ENCODE measurements at places on chromosomes 2 and 18. TPM values are rescaled to one million over a fixed set of nuclear protein-coding genes. Genes with fewer than 3 reads are reported as not detected.

- DNase-seq: no peak
- H3K36me3 ChIP-seq: no peaks in the 10 kb centered on the region
- no peak overlapping the region for H3K4me3 ChIP-seq
These were observed 176.8 kb upstream of the TRIB2 start for GRCh38 chr2:12539776-12540562.

Gene LCT
- total RNA-seq: 0.13 TPM

Gene MC5R
- total RNA-seq: 0.56 TPM

- H3K27me3 ChIP-seq: peaks cover 9% of the 10 kb centered on the region
- H3K27ac ChIP-seq: no peak overlapping the region
- H3K4me1 ChIP-seq: no peaks in the 10 kb centered on the region
- no peak overlapping the region for H3K4me3 ChIP-seq
- no peak for DNase-seq
These were observed 97.6 kb upstream of the HS6ST1 start for GRCh38 chr2:128416109-128416785.

Data from endothelial cell (in vitro differentiated cells).